ENCODE measurements at places on chromosomes 11 and 22.

GRCh38 chr11:121405646-121406045 is 46.5 kb upstream of the SORL1 start:
- DNase-seq, result no peak

DNA sequence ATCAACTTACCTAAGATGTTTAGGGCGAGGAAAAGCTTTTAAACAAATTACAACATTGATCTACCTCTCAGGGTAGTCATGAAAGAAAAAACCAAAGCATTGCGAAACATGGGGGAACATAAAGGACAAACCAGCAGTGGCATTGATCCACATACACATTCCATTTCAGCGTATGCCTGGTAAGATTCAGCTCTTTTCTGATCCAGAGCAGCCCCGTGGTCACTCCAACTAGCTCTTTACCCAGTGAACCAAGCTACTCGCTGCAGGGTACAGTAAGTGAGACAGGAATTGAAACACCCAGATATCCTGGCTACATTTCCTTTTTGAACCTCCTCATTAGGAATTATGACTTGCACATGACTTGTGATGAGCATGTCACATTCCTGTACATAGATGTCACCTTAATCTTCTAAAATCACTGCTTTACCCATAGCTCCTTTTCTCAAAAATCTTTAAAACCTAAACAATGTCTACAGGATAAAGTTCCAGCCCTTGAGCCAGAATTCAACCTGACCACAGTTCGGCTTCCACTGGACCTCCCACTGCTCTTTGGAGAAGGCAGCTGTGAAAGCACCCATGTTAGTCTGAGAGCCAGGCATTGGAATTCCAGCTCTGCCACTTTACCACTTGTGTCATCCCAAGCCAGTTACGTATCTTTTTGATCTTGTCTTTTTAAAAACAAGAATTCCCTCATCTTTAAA is 42.9 kb upstream of the AKIP1 start:
- DNase-seq, result no peak

DNA sequence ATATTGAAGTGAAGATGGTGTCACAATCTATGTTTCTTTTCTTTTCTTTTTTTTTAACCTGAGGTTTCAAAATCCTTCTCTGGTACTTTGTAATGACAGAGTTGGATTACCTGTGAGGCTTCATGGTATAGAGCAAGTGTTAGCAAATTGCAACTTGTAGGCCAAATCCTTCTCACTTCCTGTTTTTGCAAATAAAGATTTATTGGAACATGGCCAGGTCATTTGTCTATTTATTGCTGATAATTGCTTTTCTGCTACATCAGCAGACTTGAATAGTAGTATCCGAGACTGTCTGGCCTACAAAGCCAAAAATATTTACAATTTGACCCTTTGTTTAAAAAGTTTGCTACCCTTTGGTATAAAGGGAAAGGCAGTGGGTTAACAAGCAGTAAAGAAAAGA is 1059.4 kb upstream of the CCDC90B start:
- no peak for DNase-seq

GRCh38 chr11:61390161-61390560 is 2.2 kb upstream of the TMEM216 start:
- DNase-seq, result no peak
